ENCODE measurements at places on chromosomes 4 and X. TPM values are rescaled to one million over a fixed set of nuclear protein-coding genes. Genes with fewer than 3 reads are reported as not detected.

GPR119 gene
- total RNA-seq: not detected

UGT2B17 gene
- 0.29 TPM for total RNA-seq

SAGE1 gene
- not detected for total RNA-seq

GLRA2 gene
- not detected for total RNA-seq

AFM gene
- not detected for total RNA-seq

AMTN gene
- not detected for total RNA-seq

SLC7A11 gene
- total RNA-seq: 0.93 TPM

BTK gene
- 11.5 TPM for total RNA-seq

TMPRSS11B gene
- total RNA-seq: not detected
